Posterior vena cava (tissue), 2 donors: ENCODE measurements at places on chromosomes 3 and 15.

DNA sequence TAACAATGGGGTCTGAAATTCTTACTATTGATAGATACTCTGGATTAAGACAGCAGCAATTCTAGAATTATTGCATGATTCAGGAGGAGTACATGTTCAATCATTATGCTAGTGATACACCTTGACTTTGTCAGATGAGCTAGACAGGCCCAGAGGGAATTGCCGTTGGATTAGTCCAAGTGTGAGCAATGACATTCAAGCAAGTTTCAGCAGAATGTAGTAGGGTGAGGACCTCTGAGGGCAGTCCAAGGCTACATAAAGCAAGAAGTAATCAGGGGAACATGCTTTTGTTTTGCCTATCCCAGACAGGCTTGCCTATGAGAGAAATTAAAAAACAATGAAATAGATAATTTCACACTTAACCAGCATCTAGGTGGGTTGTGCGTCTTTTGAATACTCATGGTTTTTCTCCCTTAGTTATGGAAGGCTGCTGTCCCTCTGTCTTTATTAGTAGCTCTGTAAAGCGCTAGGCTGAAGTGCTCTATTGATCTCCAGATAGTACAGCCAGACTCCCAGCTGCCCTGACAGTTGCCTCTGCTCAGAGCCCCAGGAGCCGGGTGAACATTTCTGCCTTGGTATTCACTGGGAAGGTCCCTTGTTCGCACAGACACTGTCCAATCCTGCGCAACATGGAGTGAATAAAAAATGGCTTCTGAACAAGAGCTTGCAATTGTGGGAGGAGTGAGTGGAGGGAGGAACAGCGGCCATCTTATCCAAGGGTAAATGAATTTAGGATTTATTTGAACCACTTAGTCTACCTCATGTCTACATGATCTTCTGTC, 316.6 kb upstream of the ONECUT1 start:
- DNase-seq, result no peak

DNA sequence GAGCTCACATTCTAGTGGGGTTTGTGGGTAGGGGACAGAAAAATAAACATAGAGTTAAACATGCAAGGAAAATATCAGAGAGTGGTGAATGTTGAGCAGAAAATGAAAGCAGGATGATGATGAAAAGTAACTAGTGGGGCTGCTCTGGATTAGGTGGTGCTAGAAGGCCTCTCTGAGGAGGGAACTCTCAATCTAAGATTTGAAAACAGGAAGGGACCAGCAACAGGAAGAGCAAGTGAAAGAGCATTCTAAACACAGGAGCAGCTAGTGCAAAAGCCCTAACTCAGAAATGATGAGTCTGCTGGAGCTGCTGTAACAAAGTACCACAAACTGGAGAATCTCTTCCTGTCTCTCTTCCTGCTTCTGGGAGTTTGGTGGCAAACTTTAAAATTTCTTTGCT, 468.6 kb upstream of the AGTR1 start:
- no peak for DNase-seq

DNA sequence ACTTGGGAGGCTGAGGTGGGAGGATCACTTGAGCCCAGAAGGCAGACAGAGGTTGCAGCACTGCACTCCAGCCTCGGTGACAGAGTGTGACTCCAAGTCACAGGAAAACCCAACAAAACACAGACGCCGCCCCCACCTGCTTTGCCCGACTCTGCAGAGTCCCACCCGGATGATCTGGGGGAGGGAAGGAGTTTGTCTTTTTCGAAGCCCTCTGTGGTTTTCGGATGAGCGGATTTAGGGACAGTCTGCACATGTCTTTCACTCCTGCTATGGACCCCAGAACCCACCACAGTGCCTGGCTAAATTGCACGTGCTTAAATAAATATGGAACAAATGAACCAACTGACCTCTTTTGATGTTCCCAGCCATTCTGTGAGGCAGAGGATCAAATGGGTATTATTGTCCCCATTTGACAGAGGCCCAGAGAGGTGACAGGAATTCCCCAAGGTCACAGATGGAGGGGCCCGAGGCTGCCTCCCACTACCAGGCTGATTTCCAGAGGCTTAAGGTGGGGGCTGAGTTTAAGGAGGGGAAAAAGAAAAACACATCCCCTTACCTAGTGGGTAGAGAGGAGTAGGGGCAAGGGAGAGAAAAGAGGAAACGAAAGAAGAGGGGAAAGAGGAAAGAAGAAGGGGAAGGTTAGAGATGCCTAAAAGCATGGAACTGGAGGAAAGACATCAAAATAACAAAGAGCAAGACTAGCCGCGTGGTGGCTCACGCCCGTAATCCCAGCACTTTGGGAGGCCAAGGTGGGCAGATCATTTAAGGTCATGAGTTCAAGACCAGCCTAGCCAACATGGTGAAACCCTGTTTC, 59.4 kb upstream of the TFRC start:
- no peak for DNase-seq

- DNase-seq, result no peak
Measured at GRCh38 chr3:11275926-11276325, 3.7 kb downstream of the ATG7 start.

GRCh38 chr15:47620960-47621681, 96.2 kb upstream of the SEMA6D start:
- no peak for DNase-seq

DNA sequence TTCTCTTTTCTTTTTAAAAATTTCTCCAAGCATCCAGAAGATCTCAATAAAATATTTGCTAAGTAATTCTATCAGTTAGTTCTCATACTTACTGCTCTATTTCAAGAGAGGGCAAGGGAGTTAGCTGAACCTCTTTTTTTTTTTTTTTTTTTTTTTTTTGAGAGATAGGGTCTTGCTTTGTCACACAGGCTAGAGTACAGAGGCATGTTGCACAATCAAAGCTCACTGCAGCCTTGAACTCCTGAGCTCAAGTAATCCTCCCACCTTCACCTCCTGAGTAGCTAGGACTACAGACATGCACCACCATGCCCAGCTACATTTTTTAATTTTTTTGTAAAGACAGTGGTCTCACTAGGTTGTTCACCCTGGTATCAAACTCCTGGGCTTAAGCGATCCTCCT, 21.4 kb downstream of the HDC start:
- no peak for DNase-seq

DNA sequence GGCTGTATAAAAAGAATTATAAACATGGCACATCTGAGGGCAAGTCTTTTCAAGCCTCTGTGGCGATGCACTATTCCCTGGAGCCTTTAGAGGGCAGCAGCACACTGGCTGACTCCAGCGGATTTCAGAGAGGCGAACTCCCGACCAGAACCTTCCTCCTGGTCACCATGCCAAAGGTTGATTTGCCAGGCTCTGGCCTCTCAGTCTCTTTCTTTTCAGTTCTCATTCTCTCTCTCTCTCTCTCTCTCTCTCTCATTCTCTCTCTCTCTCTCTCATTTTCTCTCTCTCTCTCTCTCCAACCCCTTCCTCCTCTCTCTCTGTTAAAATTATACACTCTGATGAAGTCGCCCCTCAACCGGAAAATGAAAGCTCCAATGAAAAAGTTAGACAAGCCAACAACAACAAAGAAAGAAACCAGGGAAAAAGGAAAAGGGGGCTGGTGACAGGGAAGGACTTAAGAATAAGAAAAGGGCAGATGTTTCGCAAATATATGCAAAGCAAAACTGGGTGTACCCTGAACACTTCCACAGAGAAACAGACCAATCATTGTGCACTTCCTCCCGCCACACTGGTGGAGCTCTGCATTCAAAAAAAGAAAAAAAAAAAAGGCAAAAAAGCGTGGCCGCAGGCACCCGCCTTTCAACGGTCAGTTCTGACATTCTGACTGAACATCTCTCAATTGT, 90.2 kb downstream of the TIGIT start:
- peak; percentile 90 for DNase-seq

DNA sequence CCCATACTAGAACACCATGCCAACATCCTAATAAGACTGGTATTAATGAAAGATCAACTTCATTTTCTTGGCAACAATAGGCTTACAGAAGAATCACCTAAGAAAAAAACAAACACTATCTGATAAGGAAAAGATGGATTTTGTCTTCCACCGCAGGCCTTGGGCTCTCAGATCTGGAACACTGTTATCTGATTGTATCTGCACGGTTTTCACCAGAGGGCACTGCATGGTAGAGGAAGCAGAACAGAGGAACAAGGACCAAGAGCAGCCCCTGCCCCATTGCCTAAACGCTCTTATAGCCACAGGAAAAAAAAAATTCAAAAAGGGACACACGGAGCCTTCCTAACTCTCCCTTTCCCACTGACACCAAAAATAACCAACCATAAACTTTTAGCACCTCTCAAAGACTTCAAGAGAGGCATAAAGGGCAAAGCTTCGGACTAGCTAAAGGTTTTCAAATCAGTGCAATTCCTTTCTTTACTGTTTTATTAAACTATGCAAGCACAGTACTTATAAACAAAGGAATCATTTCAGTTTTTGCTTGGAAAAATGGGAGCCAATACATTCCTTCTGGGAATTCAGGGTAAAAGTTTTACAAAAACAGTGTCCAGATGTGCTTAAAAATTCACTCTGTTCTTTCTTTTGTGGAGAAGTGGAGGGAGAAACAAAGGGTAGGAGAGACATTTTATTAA, 23.3 kb downstream of the IL17RD start:
- DNase-seq, result no peak

DNA sequence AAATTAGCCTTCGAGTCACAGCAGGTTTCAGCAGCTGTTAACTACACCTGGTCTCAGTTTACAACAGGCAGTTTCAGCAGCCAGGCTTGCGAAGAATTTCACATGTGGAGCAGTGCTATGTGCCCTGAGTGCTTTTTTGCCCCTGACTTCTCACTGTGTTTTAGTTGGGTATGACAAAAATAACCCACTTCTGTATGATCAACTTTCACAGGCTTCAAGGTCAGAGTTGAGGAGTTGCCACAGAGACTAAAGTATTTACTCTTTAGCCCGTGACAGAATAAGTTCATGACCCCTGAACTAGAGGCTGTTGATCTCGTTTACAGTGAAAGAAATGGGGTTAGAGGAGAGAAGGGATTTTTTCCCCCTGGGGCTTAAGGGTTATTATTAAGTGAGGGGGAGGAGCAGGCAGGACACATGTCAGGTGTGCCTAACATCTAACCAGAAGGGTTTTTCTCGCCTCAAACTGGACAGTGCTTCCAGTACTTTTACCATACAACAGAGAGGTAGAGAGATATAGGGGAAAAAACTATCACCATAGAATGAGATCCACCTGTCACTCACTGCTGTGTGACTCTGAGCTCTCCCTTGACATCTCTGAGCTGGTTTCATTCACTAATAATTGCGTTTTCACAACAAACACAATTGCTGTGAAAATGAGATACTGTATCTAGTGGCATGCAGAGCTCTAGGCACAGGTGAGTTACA, 14.0 kb upstream of the TOPBP1 start:
- no peak for DNase-seq

DNA sequence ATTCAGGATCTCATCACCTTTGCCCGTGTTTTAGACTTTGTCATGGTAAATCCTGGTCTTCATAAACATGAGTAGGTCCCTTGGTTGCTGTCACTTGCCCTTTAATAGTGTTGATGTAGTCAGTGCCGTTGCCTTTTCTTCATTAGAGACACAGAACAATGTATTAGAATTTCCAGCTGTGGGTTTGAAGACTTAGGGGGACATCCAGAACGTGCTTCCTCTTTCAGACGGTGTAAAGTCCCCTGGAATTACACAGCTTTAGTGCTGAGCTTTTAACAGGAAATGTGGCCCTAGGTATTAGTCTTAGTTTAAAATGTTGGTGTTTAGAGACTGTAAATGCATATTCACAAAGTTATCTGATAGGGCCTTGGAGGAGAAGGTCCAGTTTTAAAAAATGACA, 8.8 kb upstream of the LRCH3 start:
- no peak for DNase-seq

GRCh38 chr3:23761440-23761896, 44.3 kb upstream of the UBE2E1 start:
- DNase-seq, result no peak

DNA sequence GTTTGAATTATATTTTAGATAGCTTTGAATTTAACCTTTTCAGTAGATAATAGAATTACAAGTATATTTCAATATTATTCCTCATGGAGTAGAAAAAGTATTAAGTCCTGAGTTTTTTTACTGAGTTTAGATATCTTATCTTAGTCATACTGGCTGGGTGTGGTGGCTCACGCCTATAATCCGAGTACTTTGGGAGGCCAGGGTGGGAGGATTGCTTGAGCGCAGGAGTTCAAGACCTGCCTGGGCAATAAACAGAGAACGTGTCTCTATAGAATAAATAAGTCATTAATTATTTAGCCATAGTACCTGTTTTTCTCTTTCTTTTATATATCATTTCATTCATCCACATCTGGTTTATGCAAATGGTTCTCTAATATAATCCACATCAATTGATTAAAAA, 9.9 kb downstream of the RAP2B start:
- no peak for DNase-seq

- DNase-seq, result no peak
Measured at GRCh38 chr3:23387286-23387918, 184.3 kb downstream of the UBE2E2 start.

DNA sequence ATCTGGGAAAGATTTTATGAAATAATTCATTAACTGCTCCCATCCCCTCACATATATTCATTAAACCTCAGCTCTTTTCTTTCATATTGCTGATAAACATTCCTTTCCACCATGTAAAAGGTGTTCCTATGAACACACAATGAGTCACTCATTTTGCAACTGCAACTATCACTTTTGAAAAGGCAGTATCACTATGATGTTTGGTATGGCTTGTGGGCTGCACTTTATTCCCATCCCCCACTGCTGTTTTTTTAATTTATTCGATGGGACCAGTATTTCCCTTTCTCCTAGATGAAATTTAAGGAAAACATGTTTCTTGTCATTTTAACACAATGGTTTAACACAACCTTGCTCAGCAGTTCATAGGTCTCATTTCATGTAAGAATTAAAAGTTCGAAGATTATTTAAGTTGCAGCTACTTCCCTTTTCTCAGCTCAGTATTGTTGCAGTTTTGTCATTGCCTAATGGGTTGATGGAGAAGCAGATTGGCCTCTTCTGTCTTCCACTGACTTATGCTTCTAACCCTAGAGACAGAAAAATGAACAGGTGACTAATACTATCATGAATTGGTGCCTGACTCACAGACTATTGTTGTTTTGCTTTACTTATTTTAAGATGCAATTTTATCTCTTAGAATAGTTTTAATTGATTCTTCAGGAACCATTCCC, 280.3 kb downstream of the ZPLD1 start:
- no peak for DNase-seq

DNA sequence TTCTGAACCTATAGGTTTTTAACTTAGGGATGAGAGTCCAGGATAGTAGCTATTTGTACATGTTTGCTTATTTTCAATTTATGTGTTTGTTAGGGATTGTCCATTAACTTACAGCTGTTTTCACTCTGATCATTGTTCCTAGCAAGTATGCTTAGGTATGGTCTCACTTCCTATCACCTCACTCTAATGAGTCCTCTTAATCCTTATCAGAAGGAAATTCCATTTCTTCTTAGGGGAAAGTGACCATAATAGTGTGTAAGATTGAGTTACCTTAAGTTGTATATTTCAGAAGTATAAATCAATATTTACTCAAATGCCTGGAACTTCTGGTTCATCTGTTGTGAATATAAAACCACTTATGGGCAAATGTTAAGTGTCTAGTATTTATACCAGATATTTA, 53.0 kb downstream of the PIAS1 start:
- no peak for DNase-seq

GRCh38 chr15:32952901-32953532, 235.2 kb downstream of the GREM1 start:
- DNase-seq, result peak; percentile 73

GRCh38 chr3:49872801-49873281, 3.1 kb upstream of the CAMKV start:
- DNase-seq, result no peak
